Adrenal gland (tissue), 19 donors: ENCODE measurements at places on chromosomes 7 and 10. TPM values are rescaled to one million over a fixed set of nuclear protein-coding genes. Genes with fewer than 3 reads are reported as not detected.

The LRRC18 gene
- not detected for total RNA-seq

- no peak for DNase-seq
- no peaks in the 10 kb centered on the region for H3K36me3 ChIP-seq
- H3K4me3 ChIP-seq, result no peak overlapping the region
- no peaks in the 10 kb centered on the region for H3K27me3 ChIP-seq
- H3K4me1 ChIP-seq, result no peaks in the 10 kb centered on the region
- H3K27ac ChIP-seq, result no peak overlapping the region
Observed at GRCh38 chr7:92840316-92840715, 3.9 kb upstream of the CDK6 start.

- H3K27me3 ChIP-seq, result no peaks in the 10 kb centered on the region
- DNase-seq, result no peak
- H3K4me1 ChIP-seq, result no peaks in the 10 kb centered on the region
Observed at GRCh38 chr10:94777886-94778458, 15.5 kb downstream of the CYP2C19 start.

The ZNF316 gene
- total RNA-seq, result 35.9 TPM

GRCh38 chr10:1063232-1063865 is 7.2 kb downstream of the WDR37 start:
- no peak overlapping the region for H3K4me3 ChIP-seq
- DNase-seq, result no peak
- no peaks in the 10 kb centered on the region for H3K36me3 ChIP-seq
